ENCODE measurements at places on chromosomes 1 and 21.

- DNase-seq = no peak
Measured at GRCh38 chr1:10173582-10173981, 36.8 kb upstream of the KIF1B start.

DNA sequence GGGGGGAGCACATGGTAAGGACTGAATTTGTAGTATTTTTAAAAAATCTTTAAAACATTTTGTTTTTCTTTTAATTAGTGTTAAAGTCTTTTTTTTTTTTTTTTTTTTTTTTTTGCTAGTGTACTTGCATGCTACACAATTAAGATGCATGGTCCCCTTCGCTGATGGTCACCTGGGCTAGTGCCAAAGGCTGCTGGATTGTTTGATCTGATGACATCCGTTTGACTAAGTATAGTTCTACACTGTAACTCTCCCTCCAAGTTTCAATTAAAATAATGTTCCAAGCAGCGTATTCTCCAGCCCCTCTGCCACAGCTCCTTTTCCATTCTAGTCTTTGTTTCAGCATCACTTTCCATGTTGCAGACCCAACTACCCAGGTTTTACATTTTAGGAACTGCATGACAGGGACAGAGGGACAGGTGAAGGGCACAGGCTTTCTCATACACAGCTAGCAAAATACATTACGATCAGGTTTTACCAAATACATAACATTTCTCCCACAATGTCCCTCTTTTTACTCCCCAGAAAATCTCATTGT, 852 bp upstream of the RAVER2 start:
- no peak for DNase-seq

DNA sequence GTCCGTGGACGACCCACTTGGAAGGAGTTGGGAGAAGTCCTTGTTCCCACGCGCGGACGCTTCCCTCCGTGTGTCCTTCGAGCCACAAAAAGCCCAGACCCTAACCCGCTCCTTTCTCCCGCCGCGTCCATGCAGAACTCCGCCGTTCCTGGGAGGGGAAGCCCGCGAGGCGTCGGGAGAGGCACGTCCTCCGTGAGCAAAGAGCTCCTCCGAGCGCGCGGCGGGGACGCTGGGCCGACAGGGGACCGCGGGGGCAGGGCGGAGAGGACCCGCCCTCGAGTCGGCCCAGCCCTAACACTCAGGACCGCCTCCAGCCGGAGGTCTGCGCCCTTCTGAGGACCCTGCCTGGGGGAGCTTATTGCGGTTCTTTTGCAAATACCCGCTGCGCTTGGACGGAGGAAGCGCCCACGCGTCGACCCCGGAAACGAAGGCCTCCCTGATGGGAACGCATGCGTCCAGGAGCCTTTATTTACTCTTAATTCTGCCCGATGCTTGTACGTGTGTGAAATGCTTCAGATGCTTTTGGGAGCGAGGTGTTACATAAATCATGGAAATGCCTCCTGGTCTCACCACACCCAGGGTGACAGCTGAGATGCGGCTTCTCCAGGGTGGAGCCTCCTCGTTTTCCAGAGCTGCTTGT, 32.4 kb downstream of the PRMT2 start:
- peak; percentile 12 for DNase-seq

GRCh38 chr1:184225283-184226099, 161.3 kb upstream of the C1orf21 start:
- DNase-seq = no peak

GRCh38 chr1:47569681-47570470, 132.0 kb downstream of the FOXD2 start:
- no peak for DNase-seq

GRCh38 chr1:230321741-230322420, 104.3 kb downstream of the PGBD5 start:
- DNase-seq = no peak

DNA sequence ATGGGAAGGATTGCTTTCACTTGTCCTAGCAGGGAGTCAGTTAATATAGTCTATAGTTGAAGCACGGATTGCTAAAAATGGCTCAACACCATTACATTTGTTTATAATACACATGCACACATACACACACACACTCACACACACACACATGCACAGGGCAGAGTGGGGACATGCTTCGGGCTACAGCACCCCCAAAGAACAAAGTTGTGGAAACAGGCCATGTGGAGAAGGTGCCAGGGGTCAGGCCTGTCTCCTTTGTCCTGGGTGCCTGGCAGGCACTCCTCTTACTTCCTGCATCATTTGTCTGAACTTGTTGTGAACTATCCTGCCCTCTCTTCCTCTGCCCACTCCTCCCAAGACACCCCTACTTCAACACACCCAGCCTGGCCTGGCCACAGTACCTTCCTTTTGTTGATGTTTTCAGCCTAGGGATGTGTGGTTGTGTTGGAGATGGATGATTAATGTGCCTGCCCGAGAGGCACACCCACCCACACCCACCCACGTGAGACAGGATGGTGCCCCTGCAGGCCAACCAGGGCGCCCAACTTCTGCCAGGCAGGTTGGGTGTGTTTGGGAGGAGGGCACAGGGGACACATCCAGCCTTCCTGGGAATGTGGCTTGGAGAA, 17.5 kb downstream of the RASSF5 start:
- DNase-seq = no peak

Data from muscle of arm (tissue), 14 donors.